ENCODE measurements at places on chromosomes 7 and 10.
A peak's percentile ranks its signal among the peaks of the same experiment; 100 is the strongest.

DNA sequence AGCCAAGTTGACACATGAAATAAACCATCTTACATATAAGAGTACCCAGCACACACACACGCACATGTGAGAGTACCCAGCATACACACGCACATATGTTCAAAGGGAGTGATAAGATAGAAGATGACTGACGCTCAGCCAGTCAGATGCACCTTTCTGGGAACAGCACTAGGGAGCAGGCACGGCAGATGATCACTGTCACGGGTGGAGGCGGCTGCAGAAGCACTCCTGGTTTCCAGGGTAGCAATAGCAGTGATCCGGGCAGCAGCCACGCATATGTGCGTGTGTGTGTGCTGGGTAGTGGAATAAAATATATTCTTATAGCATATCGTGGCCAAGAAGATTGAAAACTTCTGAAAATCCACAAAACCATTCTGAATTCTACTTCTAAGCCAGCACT lies 85.8 kb upstream of the NAMPT start:
- no peak for DNase-seq

GRCh38 chr10:20257422-20257821 lies 441.2 kb downstream of the PLXDC2 start:
- no peak for DNase-seq

- no peak for DNase-seq
These were observed 91.1 kb upstream of the MGMT start for GRCh38 chr10:129375912-129376311.

GRCh38 chr10:60353519-60354258 lies 36.0 kb downstream of the ANK3 start:
- DNase-seq, result no peak

DNA sequence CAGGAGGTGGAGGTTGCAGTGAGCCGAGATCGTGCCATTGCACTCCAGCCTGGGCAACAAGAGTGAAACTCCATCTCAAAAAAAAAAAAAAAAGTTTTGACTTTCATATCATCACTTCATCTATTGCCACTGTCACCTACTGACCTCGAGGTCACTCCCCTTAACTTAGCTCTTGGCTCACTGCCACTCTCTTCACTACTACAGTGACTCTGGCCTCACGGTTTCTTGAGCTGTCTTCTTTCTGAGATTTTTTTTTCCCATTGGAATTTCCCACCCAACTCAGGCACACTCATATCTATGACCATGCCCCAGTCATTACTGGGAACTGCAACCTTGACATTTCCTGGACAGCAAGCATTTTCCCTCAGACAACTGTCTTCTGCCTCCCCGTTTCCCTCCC lies 42.6 kb upstream of the C7orf33 start:
- DNase-seq, result no peak

- DNase-seq, result peak; percentile 6
These were observed 1111.6 kb upstream of the SORCS1 start for GRCh38 chr10:108275895-108276685.

GRCh38 chr7:47039904-47040303 lies 542.0 kb downstream of the TNS3 start:
- DNase-seq, result no peak

- no peak for DNase-seq
These were observed 203.5 kb downstream of the RNLS start for GRCh38 chr10:88379575-88379974.

GRCh38 chr10:94143261-94143660 lies 149.5 kb downstream of the PLCE1 start:
- DNase-seq, result no peak

DNA sequence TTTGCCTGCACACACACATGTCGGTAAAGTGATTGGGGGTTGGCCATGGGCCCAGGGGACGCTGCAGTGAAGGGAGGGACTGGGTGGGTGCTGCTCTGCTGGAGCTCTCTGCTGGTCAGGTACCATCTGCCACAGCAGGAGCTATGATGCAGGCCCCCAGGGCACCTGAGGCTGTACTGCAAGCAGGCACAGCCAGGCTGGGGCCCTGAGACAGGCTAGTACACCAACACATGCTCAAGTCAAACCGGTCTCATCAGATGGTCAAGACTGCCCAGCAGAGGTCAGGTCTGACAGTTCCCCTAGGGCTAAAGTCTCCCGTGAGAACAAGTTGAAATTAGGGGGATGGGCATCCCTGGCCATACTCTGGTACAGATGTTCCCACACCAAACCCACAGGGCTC lies 118.3 kb upstream of the THSD7A start:
- DNase-seq, result no peak

- DNase-seq, result no peak
These were observed 117.1 kb upstream of the GATA3 start for GRCh38 chr10:7937315-7937945.

GRCh38 chr10:67519434-67519833 lies 176.6 kb downstream of the CTNNA3 start:
- DNase-seq, result no peak

GRCh38 chr7:88127637-88128290 lies 92.1 kb downstream of the SRI start:
- no peak for DNase-seq

DNA sequence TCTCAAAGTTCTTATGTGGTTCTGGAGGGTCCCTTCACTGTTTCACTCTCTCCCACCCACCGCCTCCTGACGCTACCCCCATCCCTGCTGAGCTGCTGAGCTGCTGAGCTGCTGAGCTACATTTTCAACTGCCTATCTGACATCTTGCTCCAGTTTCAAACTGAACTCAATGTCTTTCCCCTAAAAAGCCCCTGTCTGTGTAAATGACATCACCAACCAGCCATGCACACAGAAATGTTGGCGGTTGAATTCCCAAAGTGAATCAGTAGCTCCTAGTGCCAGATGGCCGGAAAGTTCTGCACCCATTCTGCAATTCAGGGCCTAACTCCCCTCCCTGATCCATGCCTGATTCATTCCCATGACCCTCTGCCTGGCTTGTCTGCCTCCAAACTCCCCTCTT lies 71.2 kb downstream of the WNT2 start:
- DNase-seq, result no peak

DNA sequence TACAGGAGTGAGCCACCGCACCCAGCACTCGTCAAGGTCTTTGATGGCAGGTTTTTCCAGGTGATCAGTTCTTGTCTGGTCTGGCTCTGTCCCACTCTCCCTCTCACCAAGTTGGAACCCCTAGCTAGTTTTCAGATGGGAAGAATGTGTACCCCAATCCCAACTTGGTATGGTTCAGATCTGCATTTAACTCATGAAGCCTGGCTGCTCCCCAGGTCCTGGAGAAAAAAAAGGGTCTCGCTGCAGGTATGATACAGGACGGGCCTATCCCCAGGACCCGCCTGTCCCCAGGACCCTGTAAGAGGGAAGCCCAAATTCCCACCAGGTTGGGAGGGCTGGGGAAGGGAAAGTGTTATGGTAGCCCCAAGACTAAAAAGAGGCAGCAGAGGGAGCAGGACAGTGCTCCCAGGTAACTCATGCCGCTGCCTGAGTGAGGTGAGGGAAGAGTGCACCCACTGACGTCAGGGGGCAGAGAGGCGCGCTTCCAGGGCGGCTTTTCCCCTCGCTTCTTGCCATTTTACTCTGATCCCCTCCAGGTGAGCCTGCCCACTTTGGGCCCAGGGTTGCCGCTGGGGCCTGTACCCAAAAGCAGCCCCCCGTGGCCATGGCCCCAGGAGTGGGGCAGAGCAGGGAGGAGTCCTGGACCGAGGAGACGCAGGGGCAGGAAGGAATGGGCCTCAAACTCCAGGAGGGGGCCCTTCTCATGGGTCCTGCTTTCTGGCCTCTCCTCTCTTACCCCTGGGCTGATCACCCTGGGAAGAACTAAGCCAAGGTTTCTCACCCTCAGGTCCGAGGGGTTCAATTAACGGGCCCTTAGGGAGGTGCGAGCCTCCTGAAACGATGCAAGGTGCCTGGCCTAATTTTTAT lies 36.4 kb upstream of the SRRM3 start:
- DNase-seq, result no peak

GRCh38 chr10:132541129-132541528 lies 3.5 kb downstream of the INPP5A start:
- no peak for DNase-seq

GRCh38 chr7:29485339-29486190 lies 78.1 kb upstream of the PRR15 start:
- no peak for DNase-seq

GRCh38 chr7:139660317-139661042 lies 117.3 kb downstream of the HIPK2 start:
- DNase-seq, result no peak

- no peak for DNase-seq
These were observed 6.0 kb upstream of the FAM170B start for GRCh38 chr10:49139846-49140195.

DNA sequence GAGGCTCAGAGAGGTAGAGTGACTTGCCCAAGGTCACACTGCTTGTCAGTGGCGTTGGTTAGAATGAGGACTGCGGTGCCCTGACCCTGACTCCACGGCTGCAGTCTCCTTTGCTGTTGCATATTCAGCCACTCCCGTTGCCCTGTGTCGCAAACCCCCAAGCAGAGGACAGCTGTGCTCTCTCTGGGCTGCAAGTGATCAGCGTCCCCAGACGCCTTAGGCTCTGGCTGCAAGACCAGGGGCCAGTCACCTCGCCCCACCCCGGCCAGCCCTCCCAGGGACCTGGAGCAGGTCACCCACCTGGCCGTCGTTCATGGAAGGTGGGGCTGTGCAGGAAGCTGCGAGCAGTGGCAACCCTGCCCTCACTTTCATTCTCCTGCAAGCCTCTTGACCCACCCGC lies 51.7 kb upstream of the NANOS1 start:
- no peak for DNase-seq

DNA sequence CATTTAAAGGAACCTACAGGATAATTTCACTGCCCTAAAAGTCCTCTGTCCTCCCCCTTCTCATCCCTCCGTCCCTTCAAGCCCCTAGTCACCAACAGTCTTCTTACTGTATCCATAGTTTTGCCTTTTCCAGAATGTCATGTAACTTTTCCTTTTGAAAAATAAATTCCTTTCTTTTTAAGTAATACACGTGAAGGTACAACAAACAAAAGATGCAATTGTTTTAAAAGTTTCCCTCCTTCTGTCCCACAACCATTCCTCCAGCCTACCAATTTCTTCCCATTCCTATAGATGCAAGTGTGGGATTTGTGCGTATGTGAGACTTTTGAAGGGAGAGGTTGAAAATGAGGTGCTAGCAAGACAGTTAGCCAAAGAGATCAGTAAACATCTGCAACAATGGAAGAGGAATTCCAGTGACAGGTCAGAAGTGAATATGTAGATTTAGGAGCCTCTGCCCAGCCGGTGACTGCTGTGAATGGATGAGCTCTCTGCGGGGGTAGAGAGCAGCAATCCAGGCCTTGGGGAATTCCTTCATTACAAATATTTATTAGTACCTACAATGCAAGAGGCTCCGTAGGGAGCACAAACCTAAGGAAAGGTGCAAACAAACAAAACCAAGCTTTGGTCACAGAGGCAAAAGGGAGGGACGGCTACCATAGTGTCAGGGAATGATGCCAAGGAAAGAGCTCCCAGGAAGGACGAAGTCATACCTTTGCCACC lies 243.6 kb downstream of the SKIDA1 start:
- no peak for DNase-seq

- DNase-seq, result no peak
These were observed 48.7 kb upstream of the ZMIZ1 start for GRCh38 chr10:79020015-79020491.

DNA sequence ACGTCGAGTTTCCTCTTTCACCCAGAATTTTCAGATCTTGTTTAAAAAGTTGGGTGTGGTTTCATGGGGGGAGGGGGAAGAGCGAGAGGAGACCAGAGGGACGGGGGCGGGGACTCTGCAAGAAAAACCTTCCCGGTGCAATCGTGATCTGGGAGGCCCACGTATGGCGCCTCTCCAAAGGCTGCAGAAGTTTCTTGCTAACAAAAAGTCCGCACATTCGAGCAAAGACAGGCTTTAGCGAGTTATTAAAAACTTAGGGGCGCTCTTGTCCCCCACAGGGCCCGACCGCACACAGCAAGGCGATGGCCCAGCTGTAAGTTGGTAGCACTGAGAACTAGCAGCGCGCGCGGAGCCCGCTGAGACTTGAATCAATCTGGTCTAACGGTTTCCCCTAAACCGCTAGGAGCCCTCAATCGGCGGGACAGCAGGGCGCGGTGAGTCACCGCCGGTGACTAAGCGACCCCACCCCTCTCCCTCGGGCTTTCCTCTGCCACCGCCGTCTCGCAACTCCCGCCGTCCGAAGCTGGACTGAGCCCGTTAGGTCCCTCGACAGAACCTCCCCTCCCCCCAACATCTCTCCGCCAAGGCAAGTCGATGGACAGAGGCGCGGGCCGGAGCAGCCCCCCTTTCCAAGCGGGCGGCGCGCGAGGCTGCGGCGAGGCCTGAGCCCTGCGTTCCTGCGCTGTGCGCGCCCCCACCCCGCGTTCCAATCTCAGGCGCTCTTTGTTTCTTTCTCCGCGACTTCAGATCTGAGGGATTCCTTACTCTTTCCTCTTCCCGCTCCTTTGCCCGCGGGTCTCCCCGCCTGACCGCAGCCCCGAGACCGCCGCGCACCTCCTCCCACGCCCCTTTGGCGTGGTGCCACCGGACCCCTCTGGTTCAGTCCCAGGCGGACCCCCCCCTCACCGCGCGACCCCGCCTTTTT lies at the start of gene VIM:
TSS of gene VIM (plus strand) at position 151 of the 925 bp plus-strand sequence. CDS start 1,182 bp downstream, outside the sequence.
- DNase-seq, result peak; percentile 80

- no peak for DNase-seq
These were observed 347.1 kb upstream of the NRP1 start for GRCh38 chr10:33681595-33681994.

GRCh38 chr10:116385994-116386809 lies 41.4 kb upstream of the PNLIPRP3 start:
- no peak for DNase-seq

- no peak for DNase-seq
These were observed 54.7 kb downstream of the STEAP1B start for GRCh38 chr7:22445140-22445743.

DNA sequence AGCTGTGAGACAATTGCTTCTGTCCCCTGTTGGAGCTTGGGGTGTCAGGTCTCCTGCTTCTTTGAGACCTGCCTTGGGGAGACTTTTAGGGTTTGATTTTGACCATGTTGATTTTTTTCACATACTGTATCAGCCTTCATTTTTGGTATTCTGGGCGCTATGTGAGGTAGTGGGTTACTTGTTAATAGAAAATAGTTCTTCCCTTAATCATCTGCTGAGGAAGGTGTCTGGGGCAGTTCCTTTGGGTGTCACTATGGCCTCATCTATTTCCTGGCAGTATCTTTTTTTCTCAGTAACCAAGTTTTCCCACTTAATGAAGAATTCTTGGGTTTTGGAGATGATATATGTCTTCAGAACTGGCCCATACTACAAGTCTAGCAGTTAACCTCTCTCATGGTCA lies 4.6 kb upstream of the NOLC1 start:
- no peak for DNase-seq

DNA sequence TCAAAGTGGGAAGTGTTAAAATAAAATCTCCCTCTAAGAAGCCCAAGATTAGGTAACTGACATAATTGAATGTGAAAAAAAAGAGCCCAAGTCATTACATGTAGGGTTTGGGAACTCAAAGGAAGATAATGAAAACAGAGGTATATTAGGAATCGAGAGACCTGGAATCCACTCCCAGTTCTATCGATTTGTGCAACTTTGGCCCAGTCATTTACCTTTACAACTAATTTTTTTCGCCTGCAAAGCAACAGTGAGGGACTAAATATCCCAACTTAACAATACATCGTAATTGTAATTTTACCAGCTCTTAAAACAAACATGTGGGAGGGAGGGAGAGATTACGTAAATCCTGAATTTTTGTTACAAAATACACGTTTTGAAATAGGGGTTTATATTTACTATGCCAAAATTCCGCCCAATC lies 1.4 kb downstream of the MINDY3 start:
- DNase-seq, result no peak

Measured in CD4-positive, alpha-beta memory T cell (primary cell).